ENCODE measurements at places on chromosomes 4 and X.

GRCh38 chrX:115229337-115230003 is 4.4 kb downstream of the LRCH2 start:
- no peak for DNase-seq

GRCh38 chr4:148901075-148901705 is 459.0 kb upstream of the NR3C2 start:
- no peak for DNase-seq

GRCh38 chrX:14038375-14039085 is 8.8 kb upstream of the GEMIN8 start:
- DNase-seq: no peak

- no peak for DNase-seq
Observed at GRCh38 chrX:3717742-3718420, 4.4 kb upstream of the PRKX start.

DNA sequence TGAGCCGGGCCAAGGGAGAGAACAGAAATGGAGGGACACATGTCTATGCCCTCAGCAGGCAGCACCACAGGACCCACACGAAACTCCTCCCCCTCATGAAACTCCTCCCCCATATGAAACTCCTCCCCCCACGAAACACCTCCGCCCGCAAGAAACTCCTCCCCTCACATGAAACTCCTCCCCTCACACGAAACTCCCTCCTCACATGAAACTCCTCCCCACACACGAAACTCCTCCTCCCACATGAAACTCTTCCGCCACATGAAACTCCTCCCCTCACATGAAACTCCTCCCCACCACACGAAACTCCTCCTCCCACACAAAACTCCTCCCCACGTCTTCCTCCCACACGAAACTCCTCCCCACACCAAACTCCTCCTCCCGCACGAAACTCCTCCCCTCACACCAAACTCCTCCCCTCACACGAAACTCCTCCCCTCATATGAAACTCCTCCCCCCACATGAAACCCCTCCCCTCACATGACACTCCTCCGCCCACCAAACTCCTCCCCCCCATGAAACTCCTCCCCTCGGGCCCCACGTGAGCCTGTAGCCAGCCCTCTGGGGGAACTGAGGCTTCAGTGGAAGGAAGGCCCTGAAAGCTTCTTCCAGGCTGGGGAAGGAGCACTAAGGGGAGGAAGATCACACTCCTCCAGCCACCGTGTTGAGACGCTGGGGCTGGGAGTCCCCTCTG is 15.2 kb downstream of the ADRA2C start:
- DNase-seq: no peak

DNA sequence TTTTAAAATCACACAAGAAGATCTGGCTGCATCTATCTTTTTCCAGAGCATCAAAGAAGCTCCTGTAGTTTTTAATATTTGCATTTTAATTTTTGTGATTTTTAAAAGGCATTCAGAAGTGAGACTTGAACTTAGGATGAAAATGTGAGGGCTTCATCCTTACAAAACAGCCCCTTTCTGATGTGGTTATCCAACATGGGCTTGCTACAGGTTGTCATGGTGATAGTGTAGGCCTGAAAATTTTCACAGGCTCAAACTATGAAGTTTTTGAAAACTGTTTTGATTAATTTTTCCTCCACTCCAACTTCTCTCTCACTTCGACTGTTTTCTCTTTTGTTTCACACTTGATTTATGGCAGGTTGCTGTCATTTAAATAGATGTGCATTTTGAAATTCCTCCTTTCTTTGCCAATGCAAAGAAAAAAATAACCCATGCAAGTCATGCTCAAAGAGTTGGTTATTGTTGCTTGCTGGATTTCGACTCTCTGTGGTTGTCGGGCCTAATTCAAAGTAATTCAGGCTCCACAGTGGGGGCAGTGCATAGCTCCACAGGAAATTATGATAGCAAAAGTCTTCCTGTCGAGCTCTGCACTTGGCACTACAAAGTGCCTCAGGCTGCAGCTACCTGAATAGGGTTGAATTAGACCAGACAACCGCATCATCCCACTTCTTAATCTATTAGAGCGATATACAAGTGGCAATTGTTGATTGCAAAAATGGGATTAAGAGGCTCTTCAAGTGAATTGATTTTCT is 201.0 kb upstream of the GPR101 start:
- no peak for DNase-seq

GRCh38 chr4:8308856-8309771 is 39.6 kb downstream of the HTRA3 start:
- no peak for DNase-seq

- no peak for DNase-seq
Observed at GRCh38 chr4:14262221-14262620, 634.7 kb upstream of the BOD1L1 start.

DNA sequence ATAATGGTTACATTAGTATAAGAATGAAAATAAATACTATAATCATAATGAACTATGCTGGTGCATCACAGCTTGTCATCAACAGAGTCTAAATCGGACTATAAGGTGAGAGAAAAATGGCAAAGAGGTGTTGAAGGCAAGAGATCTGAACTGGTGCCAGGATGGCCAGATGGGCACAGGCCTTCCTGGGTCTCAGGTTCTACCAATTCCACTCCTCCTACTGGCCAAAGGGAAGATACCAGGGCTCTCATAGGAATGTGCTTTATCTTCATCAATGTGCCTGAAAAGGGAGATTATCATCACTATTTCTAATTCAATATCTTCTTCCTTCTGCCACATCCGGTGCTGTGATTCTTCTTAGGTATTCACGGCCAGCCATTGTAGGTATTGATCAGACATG is 107.6 kb downstream of the GASK1B start:
- DNase-seq: no peak

- no peak for DNase-seq
Observed at GRCh38 chrX:76454456-76454927, 27.0 kb downstream of the MAGEE1 start.

DNA sequence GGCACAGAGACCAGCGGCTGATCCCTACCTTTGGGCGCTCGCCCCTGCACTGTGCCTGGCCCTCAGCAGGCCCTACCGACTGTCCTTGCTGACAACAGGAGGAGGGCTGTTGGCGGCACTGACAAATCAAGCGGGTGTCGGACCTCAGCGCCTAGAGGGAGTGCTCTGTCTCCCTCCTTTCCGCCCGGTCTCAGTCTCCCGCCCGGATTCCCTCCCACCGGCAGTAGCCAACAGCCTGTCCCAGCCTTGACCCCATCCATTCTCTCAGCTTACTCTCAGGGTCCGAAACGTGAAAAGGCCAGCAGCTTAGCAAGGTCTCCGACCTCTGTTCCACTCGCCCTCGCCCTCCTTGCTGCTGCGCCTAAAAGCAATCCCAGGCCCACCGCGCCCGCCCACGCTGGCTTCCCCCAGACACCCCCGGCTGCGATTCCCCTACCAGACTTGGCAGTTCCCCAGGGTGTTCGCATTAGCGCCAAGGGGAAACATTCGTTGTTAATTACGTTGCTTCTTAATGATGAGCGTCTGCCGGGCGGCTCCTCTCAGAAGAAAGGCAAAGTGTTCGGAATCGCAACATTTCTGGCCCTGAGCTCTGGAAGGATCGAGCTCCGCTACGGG is 96.2 kb downstream of the SOWAHB start:
- DNase-seq: no peak

DNA sequence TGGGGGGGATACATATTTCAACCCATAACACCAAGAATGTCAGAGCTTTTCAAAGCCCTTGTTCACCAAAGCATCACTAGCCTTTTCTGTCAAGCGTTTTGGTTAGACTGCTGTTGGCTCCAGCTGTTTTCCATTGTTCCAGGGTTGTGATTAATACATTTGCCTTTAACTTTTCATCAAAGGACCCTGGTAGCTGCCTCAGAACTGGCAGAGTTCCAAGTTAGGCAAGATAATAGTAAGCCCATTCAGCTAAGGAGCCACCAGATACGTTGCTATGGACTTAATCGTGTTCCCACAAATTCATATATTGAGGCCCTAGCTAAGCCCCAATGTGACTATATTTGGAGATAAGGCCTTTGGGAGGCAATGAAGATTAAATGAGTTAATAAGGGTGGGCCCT is 37.1 kb downstream of the ENOPH1 start:
- DNase-seq: no peak

GRCh38 chr4:78529569-78530209 is 21.9 kb upstream of the ANXA3 start:
- no peak for DNase-seq

- no peak for DNase-seq
Observed at GRCh38 chrX:37767430-37767829, 12.4 kb upstream of the CYBB start.

GRCh38 chrX:50483283-50483682 is 12.7 kb upstream of the DGKK start:
- no peak for DNase-seq

DNA sequence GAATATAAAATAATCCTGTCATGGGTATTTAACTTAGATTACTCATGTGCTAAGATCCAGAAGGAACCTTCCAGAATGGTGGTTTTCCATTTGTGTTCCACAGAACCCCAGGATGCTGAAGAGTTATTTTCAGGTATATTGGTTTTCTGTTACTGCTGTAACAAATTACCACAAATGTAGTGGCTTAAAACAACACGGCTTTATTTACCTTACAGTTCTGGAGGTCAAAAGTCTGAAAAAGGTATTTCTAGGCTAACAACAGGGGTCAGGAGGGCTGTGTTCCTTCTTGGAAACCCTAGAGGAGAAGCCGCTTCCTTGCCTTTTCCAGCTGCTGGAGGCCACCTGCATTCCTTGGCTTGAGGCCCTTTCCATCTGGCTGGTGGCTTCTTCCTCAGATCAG is 57.9 kb upstream of the HPSE start:
- no peak for DNase-seq

DNA sequence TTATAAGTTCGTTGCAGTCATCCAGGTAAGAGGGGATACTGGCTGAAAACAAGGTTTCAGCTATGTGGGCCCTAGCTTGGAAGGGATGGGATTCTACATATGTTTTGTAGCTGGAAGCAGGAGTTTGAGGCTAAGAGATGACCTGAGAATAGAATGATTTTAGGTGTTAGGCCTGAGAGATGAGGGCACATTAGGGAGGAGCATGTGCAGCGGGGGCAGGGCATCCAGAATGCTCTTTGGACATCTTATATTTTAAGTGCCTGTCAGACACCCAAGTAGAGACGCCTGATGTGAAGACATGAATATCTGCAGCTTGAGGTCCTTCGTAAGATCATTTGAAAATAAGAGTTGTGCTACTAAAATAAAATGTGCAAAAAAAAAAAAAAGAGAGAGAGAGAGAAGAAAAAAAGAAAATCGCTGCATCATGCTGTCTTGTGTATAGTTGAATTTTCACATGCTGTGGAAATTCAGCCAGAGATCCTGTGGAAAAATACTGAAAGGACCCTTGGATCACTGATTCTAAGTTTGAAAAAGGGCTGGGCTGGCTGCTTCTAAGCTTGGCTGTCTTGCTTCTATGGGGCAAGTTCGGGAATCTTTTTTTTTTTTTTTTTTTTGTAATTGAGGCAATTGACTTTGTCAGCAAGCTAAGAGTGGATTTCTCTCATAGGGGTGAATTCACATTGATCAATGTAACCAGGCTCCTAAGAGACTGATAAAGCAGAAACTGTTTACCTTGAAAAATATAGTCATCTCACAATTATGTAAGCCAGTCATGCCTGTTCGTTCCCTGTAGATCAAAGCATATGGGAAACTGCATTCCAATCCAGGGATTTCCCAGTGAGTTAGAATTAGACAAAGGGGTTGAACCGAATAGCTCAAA is 341.0 kb upstream of the GATB start:
- DNase-seq: no peak

DNA sequence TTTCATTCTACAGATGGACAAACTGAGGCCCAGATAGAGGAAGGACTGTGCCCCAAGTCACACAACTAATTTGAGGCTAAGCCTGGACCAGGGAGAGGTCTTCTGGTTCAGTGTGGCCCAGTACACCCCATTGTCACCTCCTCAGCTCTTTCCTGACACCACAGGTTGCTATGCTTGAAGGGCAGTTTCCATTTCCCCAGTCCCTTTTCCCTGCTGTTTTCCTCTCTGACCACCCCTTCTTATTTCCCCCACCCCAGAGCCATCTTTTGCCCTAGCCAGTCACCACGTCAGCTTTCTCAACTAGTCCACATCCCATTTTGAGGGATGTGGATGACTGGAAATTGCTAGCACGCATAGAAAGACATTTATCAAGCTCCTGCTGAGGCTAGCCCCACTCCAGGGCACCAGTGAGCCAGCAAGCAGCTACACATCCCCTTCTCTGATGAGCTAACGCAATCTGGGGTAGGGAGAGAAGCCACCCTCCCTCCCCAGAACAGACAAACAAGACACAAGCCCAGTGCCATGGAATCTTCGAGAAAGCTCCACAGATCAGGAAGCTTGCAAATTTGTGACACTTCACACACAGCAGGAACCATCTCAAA is 1.3 kb downstream of the GABRE start:
- no peak for DNase-seq

- DNase-seq: no peak
Observed at GRCh38 chr4:76691807-76692582, 205.9 kb downstream of the SOWAHB start.

- DNase-seq: no peak
Observed at GRCh38 chrX:29947225-29947624, 268.1 kb upstream of the MAGEB2 start.

DNA sequence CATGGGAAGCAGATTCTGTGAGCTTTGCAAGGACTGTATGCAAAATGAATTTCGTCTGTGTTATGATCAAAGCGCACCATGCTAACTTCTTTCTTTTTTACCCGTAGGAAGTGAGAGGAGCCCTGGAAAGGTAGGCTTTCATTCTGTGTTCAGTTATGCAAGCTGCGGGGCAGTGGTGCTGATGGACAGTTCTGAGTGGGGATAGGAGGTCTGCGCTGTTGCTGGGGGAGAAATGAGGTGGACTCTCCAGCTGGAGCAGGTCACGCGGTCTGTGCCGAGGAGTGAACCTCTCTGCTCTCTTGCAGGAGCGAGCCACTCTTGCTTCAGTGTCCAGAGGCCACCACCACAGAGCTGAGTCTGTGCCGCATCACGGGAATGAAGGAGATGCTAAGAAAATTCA is 4.5 kb downstream of the TRIML1 start:
- no peak for DNase-seq

DNA sequence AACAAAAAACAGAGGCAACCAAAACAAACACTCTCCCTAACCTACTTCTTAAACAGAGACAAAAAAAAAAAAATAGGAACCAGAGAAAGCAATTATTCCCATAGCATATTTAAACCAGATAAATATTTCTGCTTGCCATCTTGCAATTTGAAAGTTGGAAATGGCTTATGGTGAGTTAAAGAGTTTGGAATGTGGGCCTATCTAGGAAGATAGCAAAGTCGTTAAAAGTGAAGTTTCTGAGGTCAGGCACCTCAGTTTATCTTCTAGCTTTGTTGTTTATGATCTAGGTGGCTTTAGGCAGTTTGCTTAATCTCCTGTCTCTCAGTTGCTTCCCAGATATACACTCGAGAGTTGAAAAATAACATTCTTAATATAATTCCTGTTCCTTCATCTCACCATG is 284.2 kb downstream of the KCNIP4 start:
- no peak for DNase-seq

GRCh38 chr4:64682946-64683345 is 273.7 kb upstream of the TECRL start:
- no peak for DNase-seq
